ENCODE measurements at places on chromosomes 11 and 22. TPM values are rescaled to one million over a fixed set of nuclear protein-coding genes. Genes with fewer than 3 reads are reported as not detected.

Gene MMP13
- total RNA-seq = not detected

Gene PCNX3
- total RNA-seq = 10.0 TPM

Gene TRIM5
- total RNA-seq = 116 TPM

Gene CABP4
- 3.1 TPM for total RNA-seq

Gene LMO2
- 53.1 TPM for total RNA-seq

Gene RNF121
- total RNA-seq = 42.8 TPM

Gene NXPE4
- not detected for total RNA-seq

Gene CDPF1
- total RNA-seq = 10.0 TPM

Gene HTR3B
- not detected for total RNA-seq

Gene ZNF215
- total RNA-seq = 1.4 TPM

Gene OR51I1
- total RNA-seq = not detected

Gene GUCD1
- 174 TPM for total RNA-seq

Gene RRP7A
- total RNA-seq = 27.8 TPM

Gene MS4A4A
- total RNA-seq = not detected

Gene C22orf15
- 0.81 TPM for total RNA-seq

Gene TESMIN
- total RNA-seq = 1.5 TPM

Gene NDUFA6
- 46.0 TPM for total RNA-seq

Gene LRRC10B
- total RNA-seq = not detected

Gene GPR152
- not detected for total RNA-seq

Gene SAA2
- not detected for total RNA-seq

Gene MRGPRX3
- total RNA-seq = not detected

Gene LRRC74B
- not detected for total RNA-seq

Gene NAGA
- total RNA-seq = 33.2 TPM

Gene KLHDC7B
- total RNA-seq = not detected

Gene OR2AT4
- total RNA-seq = not detected

Gene ZP1
- total RNA-seq = not detected

Gene B4GALNT4
- 0.16 TPM for total RNA-seq

Gene OMP
- total RNA-seq = 0.49 TPM

Gene POU2AF2
- total RNA-seq = not detected

Gene DEFB131B
- total RNA-seq = not detected

Gene GPR137
- 17.1 TPM for total RNA-seq

Gene DCDC1
- not detected for total RNA-seq

Gene TENM4
- not detected for total RNA-seq

Gene CCDC188
- total RNA-seq = 9.2 TPM

Gene MS4A1
- not detected for total RNA-seq

Gene OR8G1
- total RNA-seq = not detected

Gene PARVG
- total RNA-seq = 0.16 TPM

Gene SLC25A1
- total RNA-seq = 73.9 TPM

Gene MDK
- 21.2 TPM for total RNA-seq

Gene EIF3M
- total RNA-seq = 316 TPM

Gene LRRC75B
- total RNA-seq = 1.3 TPM

Gene OOSP4A
- not detected for total RNA-seq

Gene TNNI2
- total RNA-seq = not detected

Gene NDUFS8
- total RNA-seq = 97.9 TPM

Gene PITPNM1
- 5.0 TPM for total RNA-seq

Gene ANKK1
- not detected for total RNA-seq

Gene TMEM45B
- 0.16 TPM for total RNA-seq

Gene CCDC116
- 0.13 TPM for total RNA-seq

Gene C22orf42
- total RNA-seq = not detected

Gene RIC3
- not detected for total RNA-seq

Gene HPX
- total RNA-seq = 0.32 TPM

Gene PRODH
- not detected for total RNA-seq

Gene VPREB1
- total RNA-seq = not detected

Gene KRTAP5-11
- not detected for total RNA-seq

Gene CSF2RB
- total RNA-seq = 6.5 TPM

Gene C11orf98
- 29.8 TPM for total RNA-seq
